ENCODE measurements at places on chromosomes 13 and 19.

GRCh38 chr19:35645680-35646511 is 2.2 kb upstream of the COX6B1 start:
- no peaks in the 10 kb centered on the region for H3K27me3 ChIP-seq
- H3K27ac ChIP-seq = peak overlapping the region; percentile 12
- DNase-seq = no peak

DNA sequence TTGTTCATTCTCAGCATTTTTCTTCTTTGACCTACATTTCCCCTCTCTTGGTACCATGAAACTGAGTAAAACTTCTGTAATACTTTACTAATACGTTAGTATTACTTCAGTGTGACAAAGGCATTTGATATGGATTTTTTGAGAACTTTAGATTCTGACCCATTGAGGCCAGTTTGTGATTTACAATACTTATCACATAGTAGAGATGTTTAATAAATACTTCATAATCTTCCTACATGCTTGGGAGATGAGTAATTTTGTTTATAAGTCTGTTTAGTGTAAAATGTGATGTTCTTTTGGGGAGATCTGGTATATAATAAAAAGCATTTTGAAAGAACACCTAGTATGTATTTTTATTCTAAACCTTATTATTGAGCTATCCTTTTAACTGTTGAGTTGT is 29.7 kb downstream of the GTF2F2 start:
- DNase-seq = no peak
- H3K36me3 ChIP-seq = peaks cover 17% of the 10 kb centered on the region
- H3K4me1 ChIP-seq = peaks cover 8% of the 10 kb centered on the region
- H3K27ac ChIP-seq = no peak overlapping the region
- no peak overlapping the region for H3K4me3 ChIP-seq

- H3K27ac ChIP-seq = no peak overlapping the region
- peaks cover 3% of the 10 kb centered on the region for H3K4me1 ChIP-seq
- H3K27me3 ChIP-seq = peaks cover 35% of the 10 kb centered on the region
- H3K36me3 ChIP-seq = peaks cover 2% of the 10 kb centered on the region
- DNase-seq = no peak
These were observed 34.9 kb upstream of the RCBTB2 start for GRCh38 chr13:48567515-48568369.

DNA sequence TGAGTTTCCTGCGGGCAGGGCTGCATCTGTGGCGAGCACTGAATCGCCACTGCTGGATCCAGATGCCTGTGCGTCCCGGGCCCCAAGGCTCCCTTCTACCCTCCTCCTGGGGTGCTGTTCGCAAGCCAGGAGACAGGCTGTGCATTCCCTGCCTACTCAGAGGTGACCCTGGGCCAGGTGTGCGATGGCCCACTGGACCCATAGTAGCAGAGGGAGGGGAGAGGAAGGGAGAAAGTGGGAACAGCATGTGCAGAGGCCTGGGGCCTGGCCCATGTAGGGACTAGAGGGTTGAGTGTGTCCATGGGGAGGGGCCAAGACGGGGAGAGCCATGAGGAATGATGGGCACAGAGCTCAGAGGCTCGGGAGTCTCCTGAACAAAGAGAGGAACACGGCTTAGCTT is 27.3 kb downstream of the CARM1 start:
- H3K4me3 ChIP-seq = no peak overlapping the region
- peaks cover 11% of the 10 kb centered on the region for H3K36me3 ChIP-seq
- H3K27ac ChIP-seq = no peak overlapping the region

DNA sequence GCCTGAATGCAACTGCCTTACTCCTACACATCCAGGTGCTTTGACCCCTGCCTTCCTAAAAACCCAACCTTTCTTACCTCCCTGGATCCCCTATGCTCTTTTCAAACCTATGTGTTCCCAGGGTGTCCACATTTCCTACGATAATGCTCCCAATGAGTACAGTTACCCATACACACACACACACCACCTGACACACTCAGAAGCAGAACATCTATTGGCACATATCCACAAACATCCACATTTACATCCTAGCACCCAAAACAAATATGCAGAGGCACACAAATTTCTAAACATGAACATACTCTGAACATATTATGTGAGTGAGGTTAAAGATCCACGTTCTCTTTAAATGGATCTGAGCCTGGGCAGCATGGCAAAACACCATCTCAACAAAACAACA is 22.4 kb upstream of the PLAUR start:
- H3K27ac ChIP-seq = no peak overlapping the region
- no peak overlapping the region for H3K4me3 ChIP-seq
- peaks cover 5% of the 10 kb centered on the region for H3K27me3 ChIP-seq

DNA sequence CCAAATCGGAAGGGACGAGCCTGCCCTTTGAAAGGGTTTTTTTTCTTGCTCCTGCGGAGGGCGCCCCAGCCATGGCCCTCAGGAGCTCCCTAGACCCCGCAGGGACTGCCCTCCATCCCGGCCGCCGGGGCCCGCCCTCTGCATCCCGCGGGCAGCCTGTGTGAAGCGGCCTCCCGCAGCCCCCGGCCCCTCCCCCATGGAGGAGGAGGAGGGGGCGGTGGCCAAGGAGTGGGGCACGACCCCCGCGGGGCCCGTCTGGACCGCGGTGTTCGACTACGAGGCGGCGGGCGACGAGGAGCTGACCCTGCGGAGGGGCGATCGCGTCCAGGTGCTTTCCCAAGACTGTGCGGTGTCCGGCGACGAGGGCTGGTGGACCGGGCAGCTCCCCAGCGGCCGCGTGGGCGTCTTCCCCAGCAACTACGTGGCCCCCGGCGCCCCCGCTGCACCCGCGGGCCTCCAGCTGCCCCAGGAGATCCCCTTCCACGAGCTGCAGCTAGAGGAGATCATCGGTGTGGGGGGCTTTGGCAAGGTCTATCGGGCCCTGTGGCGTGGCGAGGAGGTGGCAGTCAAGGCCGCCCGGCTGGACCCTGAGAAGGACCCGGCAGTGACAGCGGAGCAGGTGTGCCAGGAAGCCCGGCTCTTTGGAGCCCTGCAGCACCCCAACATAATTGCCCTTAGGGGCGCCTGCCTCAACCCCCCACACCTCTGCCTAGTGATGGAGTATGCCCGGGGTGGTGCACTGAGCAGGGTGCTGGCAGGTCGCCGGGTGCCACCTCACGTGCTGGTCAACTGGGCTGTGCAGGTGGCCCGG is 815 bp downstream of the MAP3K10 start:
- H3K4me1 ChIP-seq = peaks cover 20% of the 10 kb centered on the region
- no peaks in the 10 kb centered on the region for H3K27me3 ChIP-seq
- H3K27ac ChIP-seq = no peak overlapping the region
- DNase-seq = peak; percentile 5
- no peaks in the 10 kb centered on the region for H3K36me3 ChIP-seq

DNA sequence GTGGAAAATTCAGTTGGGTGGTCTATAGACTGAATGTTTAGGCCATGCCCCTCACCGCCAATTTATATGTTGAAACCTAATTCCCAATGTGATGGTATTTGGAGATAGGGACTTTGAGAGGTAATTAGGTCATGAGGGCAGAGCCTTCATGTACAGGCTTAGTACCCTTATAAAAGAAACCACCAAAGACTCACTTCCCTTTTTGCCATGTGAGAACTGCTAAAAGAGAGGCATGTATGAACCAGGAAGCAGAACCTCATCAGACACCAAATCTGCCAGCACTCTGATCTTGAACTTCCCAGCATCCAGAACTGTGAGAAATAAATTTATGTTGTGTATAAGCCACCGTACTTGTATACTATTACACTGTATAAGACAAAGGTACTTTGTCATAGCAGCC is 40.6 kb downstream of the UQCRFS1 start:
- H3K27ac ChIP-seq = no peak overlapping the region
- no peak for DNase-seq
- no peaks in the 10 kb centered on the region for H3K27me3 ChIP-seq

DNA sequence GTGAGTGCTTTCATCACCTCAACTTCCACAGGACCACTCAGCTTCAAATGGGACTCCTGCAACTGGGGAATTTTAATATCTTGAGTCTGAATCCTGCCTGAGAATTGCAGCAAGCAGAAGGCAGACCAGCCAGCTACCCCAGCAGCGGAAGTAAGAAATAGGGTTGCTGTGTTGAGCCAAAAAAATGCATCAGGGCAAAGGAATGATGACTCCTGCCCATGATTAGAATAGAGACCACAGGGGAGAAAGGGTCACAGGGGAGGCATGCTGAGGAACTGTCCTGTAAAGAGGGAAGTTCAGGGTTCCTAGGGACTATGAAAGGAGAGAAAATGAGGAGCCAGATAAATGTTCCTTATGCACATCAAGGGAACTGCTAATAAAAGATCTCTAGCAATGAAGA is 370.2 kb downstream of the KCTD12 start:
- H3K27me3 ChIP-seq = peaks cover 9% of the 10 kb centered on the region
- DNase-seq = no peak
- no peak overlapping the region for H3K4me3 ChIP-seq
- H3K27ac ChIP-seq = no peak overlapping the region
- no peaks in the 10 kb centered on the region for H3K36me3 ChIP-seq
- H3K4me1 ChIP-seq = no peaks in the 10 kb centered on the region

Data from memory B cell (primary cell).